ENCODE measurements at places on chromosomes 3 and 15.
A peak's percentile ranks its signal among the peaks of the same experiment; 100 is the strongest.

DNA sequence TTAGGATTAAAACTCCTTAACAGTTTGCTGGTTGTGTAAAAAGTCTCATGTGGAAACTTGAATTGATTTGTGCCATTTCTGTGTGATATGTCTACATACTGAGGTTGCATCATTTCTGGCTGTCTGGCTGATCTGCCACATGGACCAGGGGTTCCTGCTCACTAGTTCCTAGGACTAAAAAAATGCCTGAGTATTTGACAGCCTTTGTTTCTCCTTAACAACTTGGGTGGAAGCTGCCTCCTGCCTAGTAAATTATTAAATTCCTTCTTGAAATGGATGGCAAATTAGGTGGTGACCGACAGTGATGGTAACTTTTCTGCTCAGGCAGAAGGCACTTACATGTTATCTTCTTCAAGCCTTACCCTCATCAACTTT, 226.9 kb upstream of the MRPL3 start:
- no peak for DNase-seq

GRCh38 chr15:40481341-40482074, 10.7 kb downstream of the CHST14 start:
- DNase-seq = peak; percentile 55

- DNase-seq = no peak
Measured at GRCh38 chr15:80068578-80068977, 9.1 kb downstream of the ZFAND6 start.

DNA sequence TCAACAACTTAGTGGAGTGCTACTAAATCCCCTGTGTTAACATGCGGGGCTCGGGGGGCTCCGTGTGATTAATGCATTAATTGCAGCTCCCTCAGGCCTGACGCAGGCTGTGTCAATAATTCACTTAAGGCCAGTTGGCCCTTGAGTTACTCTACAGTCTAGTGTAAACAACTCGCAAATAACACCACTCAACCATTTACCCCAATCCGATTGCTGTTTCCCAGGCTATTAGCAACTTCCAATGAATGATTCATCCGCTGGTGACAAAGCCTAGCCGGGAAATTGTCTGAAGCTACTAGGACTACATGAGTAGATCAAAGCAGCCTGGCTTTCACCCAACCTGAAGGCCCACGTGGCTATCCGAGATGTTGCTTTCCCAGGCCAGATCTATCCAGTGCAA, 121.3 kb upstream of the SOX14 start:
- DNase-seq = no peak

GRCh38 chr15:61050844-61051568, 178.1 kb downstream of the RORA start:
- no peak for DNase-seq

DNA sequence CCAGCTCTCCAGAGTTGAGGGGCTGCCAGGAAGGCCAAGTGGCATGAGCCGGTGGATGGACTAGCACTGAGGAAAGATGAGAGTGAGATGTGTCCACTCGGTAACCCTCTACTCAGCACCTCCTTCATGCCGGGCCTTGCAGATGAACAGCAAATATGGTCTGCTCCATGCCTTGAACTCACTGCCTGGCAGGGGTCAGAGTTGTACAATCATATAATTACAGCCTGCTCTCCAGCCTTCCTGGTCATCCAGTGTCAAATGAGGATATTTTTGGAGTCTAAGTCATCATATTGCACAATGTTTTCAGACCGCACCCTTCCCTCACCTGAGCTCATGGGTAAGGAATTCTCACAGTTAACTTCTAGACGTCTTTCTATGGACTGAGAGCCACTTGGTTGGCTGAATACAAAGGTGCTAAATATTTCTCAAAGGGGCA, 4.9 kb downstream of the MGLL start:
- no peak for DNase-seq

GRCh38 chr3:104556372-104557078, 810.2 kb upstream of the ALCAM start:
- DNase-seq = peak; percentile 17

DNA sequence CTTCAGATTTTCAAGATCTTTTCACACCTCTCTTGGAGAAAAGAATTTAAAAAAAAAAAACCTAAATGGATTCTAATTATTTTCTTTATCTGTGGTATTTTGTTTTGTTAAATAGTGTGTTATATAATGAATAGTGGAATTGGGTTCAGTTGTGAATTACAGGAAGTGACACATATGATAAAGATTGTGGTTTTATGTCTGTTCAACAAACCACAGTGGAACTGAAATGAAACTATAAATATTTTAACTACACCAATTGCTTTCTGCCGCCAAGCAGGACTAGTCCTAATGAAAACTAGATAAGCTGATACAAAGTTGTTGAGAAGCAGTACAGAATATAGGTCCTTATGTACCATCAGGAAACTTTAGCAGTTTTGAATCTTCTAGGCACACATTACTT, 121.6 kb downstream of the UBE2E2 start:
- no peak for DNase-seq

GRCh38 chr15:22808240-22808639, 21.8 kb downstream of the NIPA1 start:
- DNase-seq = no peak

- DNase-seq = peak; percentile 11
Measured at GRCh38 chr15:37253877-37254276, 153.5 kb upstream of the MEIS2 start.

DNA sequence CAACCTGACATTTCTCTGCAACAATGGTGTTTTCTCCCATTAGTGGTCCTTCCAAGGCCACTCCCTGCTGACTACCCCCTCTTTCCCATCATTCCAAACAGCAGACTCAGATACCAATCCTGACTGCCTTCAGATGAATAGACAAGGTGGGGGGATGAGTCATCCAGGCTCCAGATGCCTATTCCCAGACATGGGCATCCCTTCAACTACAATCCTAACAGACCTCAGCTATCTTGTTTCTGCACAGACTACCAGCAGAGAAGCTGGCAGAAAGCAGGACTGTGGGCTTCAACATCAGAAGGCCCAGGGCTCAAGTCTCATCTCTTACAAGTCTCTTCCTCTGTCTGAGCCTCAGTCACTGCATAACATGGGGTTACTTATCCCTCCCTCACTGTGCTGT, 2.2 kb downstream of the RBP1 start:
- DNase-seq = peak; percentile 54

DNA sequence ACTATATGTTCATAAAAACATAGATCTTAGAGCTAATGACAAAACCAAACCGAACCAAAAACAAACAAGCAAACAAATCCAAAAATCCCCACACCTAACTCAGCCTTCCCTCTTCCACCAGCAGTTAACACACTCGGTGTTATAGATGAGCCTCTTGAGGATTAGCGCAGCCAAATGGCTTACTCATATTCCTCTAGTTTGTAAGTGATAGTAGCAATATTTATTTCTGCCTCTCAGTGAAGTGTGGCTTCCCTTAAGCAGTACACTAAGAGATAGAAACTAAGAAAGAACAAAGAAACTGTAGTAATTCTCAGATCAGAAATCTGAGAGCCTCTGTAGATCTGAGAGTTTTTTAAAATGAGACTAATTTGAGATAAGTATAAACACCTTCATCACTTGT, 2.4 kb upstream of the NCEH1 start:
- no peak for DNase-seq

GRCh38 chr3:117005274-117005673, 295.7 kb downstream of the TUSC7 start:
- no peak for DNase-seq

- DNase-seq = peak; percentile 45
Measured at GRCh38 chr3:190811775-190812480, 50.6 kb downstream of the GMNC start.

DNA sequence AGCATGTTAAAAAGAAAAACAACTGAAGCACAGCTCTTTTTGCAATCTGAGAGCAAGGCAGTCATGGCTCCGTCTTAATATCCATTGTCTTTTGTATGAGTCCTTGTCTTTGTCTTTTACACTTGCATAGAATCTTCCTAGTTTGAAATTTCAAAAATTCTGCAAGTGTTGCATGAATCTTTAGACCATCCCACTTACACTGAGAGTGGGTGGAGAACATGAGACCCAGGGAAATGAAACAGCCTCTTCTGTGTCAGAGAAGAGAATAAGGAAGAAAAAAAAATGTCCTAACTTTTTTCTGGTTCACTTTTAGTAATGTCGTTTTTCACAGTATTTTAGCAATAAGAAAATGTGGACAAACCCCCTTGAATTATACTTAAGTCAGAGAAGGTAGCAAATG, 12.1 kb upstream of the DCLK3 start:
- DNase-seq = no peak

DNA sequence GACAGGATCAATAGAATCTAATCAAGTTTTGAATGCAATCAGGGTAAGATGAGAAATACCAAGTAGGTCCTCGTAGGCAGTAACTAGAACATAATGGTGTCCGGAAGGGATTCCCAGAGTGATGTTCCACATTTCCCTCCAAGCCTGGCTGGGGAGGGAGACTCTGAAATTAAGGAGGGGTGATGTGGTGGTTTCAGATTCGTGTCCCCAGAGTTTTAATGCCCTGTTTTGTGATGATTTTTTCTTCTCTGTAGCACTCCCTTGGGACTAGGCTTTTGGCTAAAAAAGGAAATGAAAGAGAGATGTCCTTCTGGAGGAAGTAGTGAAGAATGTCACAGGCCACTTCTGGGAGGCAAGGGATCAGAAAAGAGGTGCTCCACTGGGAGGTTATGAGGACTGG, 108.3 kb upstream of the CACNA2D3 start:
- peak; percentile 2 for DNase-seq

DNA sequence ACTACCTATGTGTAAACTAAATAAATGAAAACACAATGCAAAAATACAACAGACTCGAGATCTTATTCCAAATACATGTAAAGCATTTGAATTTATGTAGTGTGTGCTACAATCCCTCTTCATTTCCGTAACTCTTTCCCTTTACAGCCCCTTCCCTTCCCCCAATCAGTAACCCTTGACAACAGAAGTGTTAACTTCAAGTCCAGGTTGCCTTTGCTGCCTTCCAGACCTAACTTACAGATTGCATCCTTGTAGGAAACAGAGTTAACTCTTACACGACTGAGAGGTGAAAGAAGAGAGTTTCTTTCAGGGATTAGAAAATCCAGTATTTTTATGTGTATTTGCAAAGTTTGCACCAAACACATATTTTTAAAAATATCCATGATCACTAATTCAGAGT, 1.4 kb upstream of the ROBO1 start:
- DNase-seq = no peak

GRCh38 chr3:50269977-50270413, 1.0 kb downstream of the SEMA3B start:
- DNase-seq = no peak

DNA sequence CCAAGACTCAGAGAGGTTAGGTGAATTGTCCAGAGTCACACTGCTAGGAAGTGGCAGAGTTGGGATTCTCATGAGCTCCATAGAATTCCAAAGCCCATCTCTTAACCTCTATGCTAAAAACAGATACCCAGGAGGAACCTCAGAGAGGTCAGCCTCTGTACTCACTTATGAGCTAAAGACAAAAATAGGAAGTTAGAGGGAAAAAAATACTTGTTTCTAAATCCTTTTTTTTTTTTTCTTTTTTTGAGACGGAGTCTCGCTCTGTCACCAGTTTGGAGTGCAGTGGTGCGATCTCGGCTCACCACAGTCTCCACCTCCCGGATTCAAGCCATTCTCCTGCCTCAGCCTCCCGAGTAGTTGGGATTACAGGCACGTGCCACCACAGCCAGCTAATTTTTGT, 31.4 kb downstream of the FSD2 start:
- DNase-seq = no peak

DNA sequence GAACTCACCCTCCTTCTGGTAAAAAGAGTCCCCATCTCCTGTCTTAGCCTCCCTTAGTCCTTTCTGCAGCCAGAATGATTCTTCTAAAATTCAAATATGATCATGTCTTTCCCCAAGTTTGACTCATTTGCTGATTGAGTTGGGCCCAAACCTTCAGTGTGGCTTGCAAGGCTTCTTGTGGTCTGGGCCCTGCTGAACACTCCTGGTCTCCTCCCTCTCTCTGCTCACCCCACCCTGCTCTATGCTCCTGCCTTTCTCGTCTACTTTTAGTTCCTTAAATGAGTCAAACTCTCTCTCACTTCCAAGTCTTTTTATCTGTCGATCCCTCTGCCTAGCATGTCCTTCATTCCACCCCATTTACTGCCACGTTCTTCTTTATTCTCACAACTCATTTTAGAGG, 72.6 kb downstream of the CCR1 start:
- no peak for DNase-seq

DNA sequence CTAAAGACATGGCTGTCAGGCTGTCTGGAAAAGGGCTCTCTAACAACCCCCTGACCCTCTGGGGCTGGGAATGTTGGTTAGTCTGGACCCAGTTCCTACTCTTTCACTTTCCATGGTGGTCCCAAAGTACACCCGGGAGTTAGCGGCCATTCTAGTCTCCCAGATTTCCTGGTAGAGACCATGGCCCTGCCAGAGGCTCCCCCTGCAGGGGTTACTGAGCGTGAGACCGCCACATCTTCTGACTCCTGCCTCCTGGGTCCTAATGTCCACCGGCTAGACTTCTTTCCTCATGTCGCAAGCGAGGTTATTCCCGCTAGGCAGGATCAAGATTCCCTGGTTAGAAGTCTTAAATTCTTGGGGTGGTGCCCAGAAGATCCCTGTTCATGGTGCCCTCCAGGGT, 540.0 kb upstream of the ROBO1 start:
- DNase-seq = no peak

- no peak for DNase-seq
Measured at GRCh38 chr3:135263331-135263730, 468.3 kb downstream of the EPHB1 start.

DNA sequence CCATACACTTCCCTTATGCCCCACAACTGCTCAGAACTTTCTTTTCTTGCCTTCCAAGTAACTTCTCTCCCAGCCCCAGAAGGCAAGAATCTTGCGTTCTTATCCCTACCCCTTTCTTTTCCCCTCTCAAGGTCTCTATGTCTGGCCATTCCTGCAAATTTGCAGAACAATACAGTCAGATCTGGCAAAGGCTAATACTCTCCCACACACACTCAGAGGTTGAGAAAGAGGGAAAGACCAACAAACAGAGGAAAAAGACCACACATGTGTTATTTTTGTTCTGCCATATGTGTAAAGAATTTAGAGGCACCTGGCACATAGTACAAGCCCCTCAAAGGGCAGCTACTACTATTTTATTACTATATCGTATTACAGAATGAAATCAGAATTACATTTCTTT, 25.7 kb downstream of the GJD2 start:
- no peak for DNase-seq

- DNase-seq = peak; percentile 25
Measured at GRCh38 chr3:42072831-42073301, 18.3 kb upstream of the TRAK1 start.

DNA sequence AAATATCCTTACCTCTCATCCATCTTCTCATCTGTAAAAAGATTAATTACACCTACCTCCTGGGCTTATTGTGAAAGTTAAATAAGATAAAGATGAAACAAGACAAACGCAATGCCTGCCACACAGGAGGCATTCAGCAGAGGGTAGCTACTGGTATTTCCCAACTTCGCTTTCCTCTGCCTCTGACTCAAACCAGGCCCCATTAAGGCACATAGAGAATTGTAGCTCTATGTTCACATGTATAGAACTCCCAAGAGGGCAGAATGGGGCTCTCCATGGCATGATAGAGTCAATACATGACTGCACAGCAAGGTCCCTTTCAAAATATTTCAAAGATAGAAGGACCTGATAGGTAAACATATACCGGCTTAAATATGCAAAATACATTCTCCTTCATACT, 1.4 kb downstream of the LYSMD2 start:
- no peak for DNase-seq
